Body of pancreas (tissue), 4 donors: ENCODE measurements at places on chromosomes 2 and 18. TPM values are rescaled to one million over a fixed set of nuclear protein-coding genes. Genes with fewer than 3 reads are reported as not detected.

Gene SLC30A3
- total RNA-seq, result not detected

Gene CHAC2
- 2.1 TPM for total RNA-seq

DNA sequence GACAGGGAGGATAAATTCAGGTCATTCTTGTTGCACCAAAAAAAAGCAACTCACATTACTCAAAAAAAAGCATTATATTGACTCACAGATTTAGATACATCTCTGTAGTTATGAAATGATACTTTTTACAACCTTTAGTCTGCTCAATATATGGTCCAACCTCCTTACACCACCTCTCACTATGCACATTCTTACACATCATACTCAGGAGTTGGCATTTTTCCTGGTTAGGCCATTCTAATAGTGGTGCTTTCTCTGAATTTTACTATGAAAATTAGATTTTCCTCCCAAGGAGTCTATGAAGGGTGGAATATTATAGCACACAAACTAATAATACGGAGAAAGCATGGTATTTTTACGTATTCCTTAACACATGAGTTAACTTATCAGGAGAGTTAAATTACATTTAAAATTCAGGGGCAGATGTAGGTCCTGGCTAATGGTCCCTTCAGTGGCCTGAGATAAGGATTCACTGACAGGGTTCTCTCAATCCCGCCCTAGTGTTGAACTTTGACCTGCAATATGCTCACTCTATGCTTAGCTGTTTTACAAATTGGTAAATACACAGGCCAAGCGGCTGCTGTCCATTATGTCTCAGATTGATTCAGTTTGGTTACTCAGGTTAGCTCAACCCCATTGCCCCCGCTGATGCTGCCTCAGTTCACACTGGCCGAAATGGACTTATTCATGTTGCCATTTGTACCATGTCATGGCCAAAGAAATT is 153.6 kb downstream of the NCKAP5 start:
- no peaks in the 10 kb centered on the region for H3K4me1 ChIP-seq
- no peak overlapping the region for H3K4me3 ChIP-seq
- H3K27ac ChIP-seq, result no peak overlapping the region
- H3K27me3 ChIP-seq, result no peaks in the 10 kb centered on the region

DNA sequence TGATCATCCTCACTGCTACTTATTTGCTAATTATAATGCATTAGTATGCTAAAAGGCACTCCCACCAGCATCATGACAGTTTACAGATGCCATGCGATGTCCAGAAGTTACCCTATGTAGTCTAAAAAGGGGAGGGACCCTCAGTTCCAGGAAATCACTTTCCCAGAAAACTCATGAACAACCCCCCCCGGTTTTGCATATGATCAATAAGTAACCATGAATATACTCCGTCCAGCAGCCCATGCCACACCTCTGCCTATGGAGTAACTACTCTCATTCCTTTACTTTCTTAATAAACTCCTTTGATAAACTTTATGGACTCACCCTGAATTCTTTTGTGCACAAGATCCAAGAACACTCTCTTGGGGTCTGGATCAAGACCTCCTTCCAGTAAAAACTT is 86.8 kb downstream of the MALT1 start:
- no peaks in the 10 kb centered on the region for H3K36me3 ChIP-seq
- H3K27me3 ChIP-seq, result no peaks in the 10 kb centered on the region
- H3K4me1 ChIP-seq, result peaks cover 3% of the 10 kb centered on the region
- H3K27ac ChIP-seq, result no peak overlapping the region

DNA sequence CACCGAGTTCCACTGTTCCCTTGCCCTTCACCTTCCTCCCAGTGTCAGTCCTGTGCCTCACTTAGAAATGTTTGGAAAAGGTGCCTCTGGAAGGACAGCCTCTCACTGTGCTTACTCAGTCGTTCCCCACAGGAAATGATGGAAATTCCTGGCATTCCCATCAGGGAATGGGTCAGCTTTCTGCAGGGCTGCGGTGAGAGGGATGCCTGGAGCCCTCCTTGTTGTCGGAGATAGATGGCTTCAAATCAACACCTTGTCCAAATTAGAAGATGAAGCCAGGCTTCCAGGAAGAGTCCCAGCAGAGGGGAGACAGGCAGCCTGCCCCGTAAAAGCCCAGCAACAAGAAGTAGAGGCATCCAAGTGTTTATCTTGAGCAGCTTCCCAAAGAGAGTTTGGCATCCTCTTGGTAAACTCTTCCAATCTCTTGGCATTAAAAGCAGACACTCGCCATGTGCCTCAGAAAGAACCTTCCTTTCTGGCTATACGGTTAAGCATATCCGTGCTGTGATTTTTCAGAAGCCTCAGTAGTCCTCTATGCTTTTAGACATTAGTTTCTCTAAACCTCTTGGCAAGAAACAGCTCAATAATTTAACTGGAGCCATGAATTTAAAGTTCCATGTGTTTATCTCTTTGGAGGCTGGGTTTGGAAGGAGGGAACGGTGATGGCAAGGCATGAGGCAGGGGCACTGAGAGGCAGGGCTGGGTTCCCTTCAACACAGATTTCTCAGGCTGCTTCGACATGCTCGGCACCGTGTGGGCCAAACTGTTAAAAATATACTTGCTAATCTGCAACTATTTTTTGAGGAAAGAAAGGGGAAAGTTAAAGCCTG is 25.1 kb downstream of the COLEC12 start:
- no peaks in the 10 kb centered on the region for H3K36me3 ChIP-seq
- peak overlapping the region; percentile 45 for H3K27ac ChIP-seq
- no peaks in the 10 kb centered on the region for H3K27me3 ChIP-seq

GRCh38 chr2:217906798-217907197 is 96.0 kb downstream of the TNS1 start:
- H3K4me3 ChIP-seq, result no peak overlapping the region
- H3K4me1 ChIP-seq, result peaks cover 91% of the 10 kb centered on the region
- peak overlapping the region; percentile 92 for H3K27ac ChIP-seq
- no peak for DNase-seq

DNA sequence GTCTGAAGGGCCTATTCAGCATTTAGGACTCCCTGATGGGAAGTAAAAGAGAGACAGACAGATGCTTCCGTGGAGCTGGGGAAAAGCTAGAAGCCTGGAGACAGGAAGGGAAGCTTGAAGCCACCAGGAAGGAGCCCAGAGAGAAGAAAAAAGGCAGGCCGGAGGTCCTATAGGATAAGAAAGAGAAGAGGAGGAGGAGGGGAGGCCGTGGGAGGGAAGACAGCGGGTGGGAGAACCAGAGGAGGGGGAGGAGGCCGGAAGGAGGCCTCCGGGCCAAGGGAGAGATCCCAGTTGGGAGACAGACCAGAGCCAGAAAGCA is 107.1 kb upstream of the PKDCC start:
- DNase-seq, result no peak
- H3K4me1 ChIP-seq, result no peaks in the 10 kb centered on the region
- no peak overlapping the region for H3K27ac ChIP-seq
- no peak overlapping the region for H3K4me3 ChIP-seq

GRCh38 chr18:48007955-48008701 is 77.7 kb upstream of the SMAD2 start:
- H3K36me3 ChIP-seq, result no peaks in the 10 kb centered on the region
- peaks cover 24% of the 10 kb centered on the region for H3K4me1 ChIP-seq
- peak overlapping the region; percentile 52 for H3K27ac ChIP-seq
- no peaks in the 10 kb centered on the region for H3K27me3 ChIP-seq

DNA sequence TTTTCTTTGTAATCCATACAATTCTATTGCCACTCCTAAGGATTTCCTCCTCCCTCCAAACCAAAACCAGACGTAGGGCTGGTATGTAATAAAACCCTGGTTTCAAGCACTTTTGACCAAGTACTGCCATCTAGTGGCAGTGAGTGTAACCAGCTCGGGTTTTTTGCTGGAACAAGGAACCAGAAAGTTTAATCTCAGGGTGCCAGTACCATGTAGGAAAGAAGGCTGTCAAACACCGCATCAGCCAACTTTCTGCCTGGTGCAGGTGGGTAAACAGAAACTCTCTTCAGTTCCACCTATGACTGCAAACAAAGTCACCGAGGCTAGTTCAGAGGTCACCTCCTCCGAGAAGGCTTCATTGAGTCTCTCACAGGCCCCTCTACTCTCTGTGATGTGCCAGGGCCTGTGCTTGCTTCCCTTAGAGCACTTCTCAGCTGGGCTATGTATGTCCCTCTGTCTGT is 10.2 kb upstream of the THNSL2 start:
- no peak overlapping the region for H3K4me3 ChIP-seq
- H3K27ac ChIP-seq, result no peak overlapping the region
- no peaks in the 10 kb centered on the region for H3K4me1 ChIP-seq
- no peaks in the 10 kb centered on the region for H3K27me3 ChIP-seq
- no peaks in the 10 kb centered on the region for H3K36me3 ChIP-seq

DNA sequence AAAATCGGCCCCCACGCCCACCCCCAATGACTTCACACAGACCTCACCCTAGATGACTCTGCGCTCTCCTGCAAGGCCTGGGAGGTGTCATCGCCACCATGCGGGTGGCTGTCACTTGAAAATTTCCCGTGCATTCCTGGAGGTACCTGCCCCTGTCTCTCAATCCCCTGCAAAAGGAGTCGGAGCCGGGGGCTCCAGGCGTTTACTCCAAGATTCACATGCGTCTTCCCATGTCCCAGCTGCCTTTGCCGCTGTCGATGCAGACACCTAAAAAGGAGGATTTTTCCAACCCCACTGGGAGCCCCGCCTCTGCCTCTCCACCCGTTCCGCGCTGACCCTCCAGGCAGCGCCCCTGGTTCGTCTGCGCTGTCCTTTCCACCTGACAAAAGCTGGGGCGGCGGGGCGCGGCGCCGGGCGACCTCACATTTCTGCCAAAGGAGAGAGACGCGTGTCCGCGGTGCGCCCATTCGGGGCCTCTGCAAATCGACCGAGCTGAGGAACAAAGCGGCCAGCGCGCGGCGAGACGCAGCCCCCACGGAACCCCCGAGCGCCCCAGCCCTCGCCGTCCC is 667 bp downstream of the REEP1 start:
- H3K27ac ChIP-seq, result no peak overlapping the region
- no peaks in the 10 kb centered on the region for H3K27me3 ChIP-seq
- H3K36me3 ChIP-seq, result no peaks in the 10 kb centered on the region
- H3K4me3 ChIP-seq, result peak overlapping the region; percentile 35
- peaks cover 17% of the 10 kb centered on the region for H3K4me1 ChIP-seq
- peak; percentile 31 for DNase-seq

DNA sequence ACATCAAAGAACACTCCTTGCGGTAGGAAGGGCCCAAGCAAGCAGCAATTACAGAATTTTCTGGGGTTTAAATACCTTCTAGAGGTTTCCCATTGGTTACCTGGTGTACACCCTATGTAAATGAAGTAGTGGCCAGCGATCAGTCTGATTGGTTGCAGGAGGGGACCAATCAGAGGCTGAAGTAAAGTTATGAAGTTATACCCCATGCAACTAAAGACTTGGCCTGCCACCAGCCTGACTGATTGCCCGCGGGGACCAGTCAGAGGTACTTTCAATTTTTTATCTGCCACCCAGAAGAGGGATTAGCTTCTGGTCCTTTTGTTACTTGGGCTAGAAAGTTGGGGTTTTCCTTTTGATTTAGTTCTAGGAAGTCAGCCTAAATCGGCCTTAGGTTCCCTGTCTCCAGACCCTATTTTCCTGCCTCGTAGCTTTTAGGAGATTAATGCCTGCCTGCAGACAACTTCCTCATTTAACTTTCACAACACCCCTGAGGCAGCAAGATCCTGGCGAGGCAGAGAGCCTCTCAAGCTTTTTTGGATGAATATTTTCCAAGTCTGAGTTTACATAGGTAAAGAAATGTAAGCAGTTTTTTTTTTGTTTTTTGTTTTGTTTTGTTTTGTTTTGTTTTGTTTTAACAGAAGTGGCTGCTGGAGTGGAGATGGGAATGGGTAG is 1.5 kb upstream of the DGUOK start:
- no peaks in the 10 kb centered on the region for H3K27me3 ChIP-seq
- no peak overlapping the region for H3K4me3 ChIP-seq
- peaks cover 31% of the 10 kb centered on the region for H3K4me1 ChIP-seq
- no peak overlapping the region for H3K27ac ChIP-seq
- H3K36me3 ChIP-seq, result no peaks in the 10 kb centered on the region

DNA sequence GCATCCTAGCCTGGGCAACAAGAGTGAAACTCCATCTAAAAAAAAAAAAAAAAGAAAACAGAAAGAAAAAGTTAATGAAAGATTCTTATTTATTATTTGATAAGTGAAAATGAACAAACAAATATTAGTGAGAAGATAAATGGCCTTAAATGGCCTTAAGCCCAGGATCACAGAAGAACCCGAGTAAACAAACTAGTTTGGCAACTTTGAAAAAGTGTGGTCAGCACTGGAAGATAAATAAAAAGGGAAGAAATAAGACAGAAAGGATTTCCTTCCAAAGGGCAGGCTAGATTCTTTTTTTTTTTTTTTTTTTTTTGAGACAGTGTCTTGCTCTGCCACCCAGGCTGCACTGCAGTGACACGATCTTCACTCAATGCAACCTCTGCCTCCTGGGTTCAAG is 692.4 kb downstream of the CPS1 start:
- H3K4me1 ChIP-seq, result no peaks in the 10 kb centered on the region
- no peak overlapping the region for H3K4me3 ChIP-seq
- H3K27ac ChIP-seq, result no peak overlapping the region
- DNase-seq, result no peak
